Stimulated activated CD8-positive, alpha-beta memory T cell treated with anti-CD3 and anti-CD28 coated beads, Interleukin-4, amount 100 ng/mL, for 4 hours (primary cell): ENCODE measurements at places on chromosomes 3 and 15.

- no peak for DNase-seq
These were observed 122.9 kb downstream of the DLG1 start for GRCh38 chr3:197175503-197175902.

- DNase-seq, result no peak
These were observed 1.9 kb downstream of the CAPN7 start for GRCh38 chr3:15207836-15208504.

- DNase-seq, result no peak
These were observed 94.6 kb downstream of the ZPLD1 start for GRCh38 chr3:102529452-102529851.

GRCh38 chr15:74988007-74988800 is 7.2 kb upstream of the SCAMP5 start:
- DNase-seq, result no peak

DNA sequence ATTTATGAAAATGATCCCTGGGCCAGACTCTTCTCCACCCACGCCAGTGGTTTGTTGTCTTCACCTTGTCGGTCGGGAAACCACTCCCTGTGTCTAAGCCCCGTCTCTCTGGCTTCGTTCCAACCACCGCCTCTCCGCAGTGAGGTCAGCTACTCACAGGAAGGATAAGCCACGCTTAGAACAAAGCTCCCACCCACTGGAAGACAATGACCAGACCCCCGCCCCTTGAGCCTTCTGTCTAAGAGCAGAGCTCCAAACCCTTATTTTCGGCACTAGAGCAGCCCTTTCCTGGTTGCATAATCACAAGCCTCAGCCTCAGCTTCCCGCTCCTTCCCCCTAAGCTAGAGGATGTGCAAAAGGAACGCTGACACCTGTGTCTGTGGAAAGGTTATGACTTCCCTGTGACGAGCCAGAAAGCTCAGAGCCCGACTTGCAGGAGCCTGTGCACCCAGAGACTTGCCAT is 114.9 kb upstream of the MEF2A start:
- peak; percentile 35 for DNase-seq

DNA sequence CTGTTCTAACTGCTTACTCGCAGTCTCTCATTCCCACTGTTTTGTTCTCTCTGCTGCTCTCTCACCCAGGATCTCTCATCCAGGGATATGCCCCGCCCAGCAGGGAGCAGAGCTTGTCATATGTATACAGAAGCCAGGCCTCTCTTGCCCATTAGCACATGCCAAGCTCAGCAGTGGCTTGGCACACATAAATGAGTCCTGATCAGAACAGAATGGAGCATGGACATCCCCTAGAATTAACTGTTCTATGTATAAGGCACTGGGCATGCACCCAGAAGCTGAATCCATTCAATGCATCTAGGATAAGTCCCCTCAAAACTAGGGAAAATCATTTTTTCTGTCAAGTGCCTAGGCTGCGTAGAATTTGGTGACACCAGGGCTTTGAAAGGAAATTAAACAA is 61.6 kb downstream of the IGSF11 start:
- DNase-seq, result no peak
